ENCODE measurements at places on chromosomes 12 and 14.

- no peak for DNase-seq
Measured at GRCh38 chr12:122399254-122399591, 23.2 kb downstream of the CLIP1 start.

- DNase-seq: no peak
Measured at GRCh38 chr12:91210618-91211017, 28.0 kb upstream of the DCN start.

- DNase-seq: no peak
Measured at GRCh38 chr14:67551940-67552339, 18.9 kb downstream of the PLEKHH1 start.

GRCh38 chr14:104786091-104786586 is 9.4 kb downstream of the AKT1 start:
- DNase-seq: no peak

DNA sequence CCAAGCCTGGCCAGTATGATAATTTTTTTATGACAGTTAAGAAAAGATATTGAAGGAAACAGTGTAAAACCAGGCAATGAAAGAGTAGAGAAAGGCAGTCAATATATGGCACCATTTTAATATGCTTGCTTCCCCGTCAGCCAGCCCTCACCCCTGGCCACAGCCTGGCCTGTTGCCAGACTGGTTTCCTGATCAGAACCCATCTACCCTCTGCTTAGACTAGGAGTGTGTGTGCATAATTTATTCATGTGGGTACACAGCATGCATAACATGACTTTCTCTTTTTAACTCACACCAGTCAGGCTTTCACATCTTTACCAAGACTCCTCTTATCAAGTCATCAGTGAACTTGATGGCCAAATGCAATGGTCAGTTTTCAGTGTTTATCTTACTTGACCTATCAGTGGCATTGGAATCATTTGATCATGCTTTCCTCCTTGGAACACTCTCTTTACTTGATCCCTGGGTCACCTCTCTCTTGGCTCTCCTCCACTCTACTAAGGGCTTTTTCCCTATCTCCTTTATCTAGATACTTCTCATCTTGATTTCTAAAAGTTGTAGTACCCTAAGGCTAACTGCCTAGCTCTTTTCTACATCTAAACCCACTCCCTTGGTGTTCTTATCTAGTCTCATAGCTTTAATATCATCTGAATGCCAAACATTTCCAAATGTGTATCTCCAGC is 10.0 kb upstream of the GPR19 start:
- peak; percentile 35 for DNase-seq
